ENCODE measurements at places on chromosomes 7 and 10.

DNA sequence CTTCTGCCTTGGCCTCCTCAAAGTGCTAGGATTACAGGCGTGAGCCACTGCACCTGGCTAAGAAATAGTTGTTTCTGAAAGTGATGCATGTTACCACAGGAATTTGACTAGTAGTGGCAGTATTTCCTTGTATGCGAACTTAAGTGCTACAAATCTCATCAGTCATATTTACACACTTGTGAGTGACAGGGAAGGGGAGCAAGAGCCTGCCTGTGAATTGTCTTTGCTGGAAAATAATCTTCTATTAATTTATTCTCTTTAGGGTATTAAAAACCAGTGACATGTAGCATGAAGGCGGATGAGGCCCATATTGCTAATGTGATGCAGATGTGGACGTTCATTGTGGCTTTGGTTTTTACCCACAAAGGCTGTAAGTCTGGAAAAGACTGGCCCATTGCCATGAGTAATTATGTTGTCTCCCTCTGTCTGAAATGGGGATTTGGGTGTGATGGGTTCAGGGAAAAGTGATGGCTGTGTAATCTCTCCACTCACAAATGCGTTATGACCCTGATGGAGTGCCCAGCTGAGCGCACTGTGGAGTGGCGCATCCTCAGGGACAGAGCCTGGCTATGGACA, 97.6 kb downstream of the CCNY start:
- DNase-seq = no peak

DNA sequence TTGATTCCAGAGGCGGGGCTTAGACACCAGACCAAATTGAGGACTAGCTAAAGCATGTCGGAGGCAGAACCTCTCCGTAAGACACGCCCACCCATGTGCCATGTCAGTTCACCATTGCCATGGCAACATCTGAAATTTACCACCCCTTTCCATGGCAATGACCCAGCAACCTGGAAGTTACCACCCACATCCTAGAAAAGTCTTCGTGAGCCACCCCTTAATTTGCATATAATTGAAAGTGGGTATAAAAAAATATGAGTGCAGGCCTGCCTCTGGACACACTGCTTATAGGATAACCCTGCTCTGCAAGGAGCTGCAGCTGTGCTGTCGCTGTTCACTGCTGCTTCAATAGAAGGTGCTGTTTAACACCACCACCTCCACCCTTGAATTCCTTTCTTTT, 28.0 kb downstream of the TMEM270 start:
- DNase-seq = no peak

- DNase-seq = no peak
Measured at GRCh38 chr7:115267503-115267902, 345.6 kb downstream of the MDFIC start.

DNA sequence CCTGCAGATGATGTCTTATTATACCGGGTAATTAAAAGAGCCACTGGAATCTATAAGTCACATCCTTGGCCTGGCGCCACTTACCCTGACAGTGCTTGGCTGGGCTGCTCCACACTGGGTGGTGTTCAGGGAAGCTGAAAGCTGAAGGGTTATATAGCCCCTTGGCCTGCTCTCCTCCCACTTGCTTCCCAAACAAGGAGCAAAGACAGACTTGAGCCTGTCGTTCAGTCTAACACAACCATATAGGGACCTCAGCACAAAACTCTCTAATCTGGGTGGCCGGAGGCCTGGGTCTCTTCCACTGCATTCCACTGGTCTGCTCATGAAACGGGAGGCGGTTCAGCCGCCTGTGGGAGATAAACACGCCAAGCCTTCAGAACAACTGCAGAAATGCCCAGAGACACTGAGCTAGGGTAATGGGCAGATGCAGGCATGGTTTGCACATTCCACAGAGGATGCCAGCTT, at the start of gene ACTA2:
TSS of gene ACTA2 (minus strand) at position 127 of the 465 bp plus-strand sequence. CDS start 3,843 bp downstream, outside the sequence.
- no peak for DNase-seq

- no peak for DNase-seq
Measured at GRCh38 chr7:139588632-139589031, 65.1 kb downstream of the CLEC2L start.

DNA sequence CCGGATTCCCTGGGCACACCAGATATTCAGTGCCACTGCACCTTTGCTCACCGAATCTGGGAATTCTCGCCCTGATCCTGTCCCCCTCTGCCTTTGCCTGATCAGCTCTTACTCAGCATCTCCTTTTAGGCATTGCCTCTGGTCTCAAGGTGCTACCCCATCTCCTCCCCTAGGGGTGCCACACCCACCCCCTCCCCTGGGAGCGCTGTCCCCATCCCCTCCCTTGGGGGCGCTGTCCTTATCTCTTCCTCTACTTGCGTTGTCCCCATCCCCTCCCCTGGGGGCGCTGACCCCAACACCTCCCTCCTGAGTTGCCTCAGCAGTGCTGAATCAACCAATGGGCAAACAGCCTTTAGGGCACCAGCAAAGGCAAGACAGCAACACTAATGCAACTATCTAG, 686.9 kb upstream of the FOXK1 start:
- DNase-seq = no peak

GRCh38 chr10:42953684-42954674, 122.9 kb upstream of the RET start:
- no peak for DNase-seq

DNA sequence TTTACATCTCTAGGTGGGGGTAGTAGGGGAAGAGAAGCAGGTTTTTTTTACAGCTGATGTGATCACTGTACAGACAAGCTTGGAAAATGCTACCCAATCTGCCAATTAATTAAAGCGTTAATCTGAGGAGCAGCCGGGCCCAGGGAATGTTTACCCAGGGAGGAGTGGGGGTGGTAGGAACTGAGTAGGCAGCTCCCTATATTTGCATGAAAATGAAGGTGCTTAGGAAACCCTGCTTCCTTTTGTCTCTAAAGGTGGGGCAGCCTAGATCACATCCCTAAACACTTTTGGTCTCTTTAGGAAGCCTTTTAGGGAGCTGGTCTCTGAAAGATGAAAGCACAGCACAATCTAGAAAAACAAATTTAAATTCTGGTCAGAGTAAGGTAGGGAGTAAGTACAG, 53.0 kb upstream of the NFKB2 start:
- DNase-seq = no peak

DNA sequence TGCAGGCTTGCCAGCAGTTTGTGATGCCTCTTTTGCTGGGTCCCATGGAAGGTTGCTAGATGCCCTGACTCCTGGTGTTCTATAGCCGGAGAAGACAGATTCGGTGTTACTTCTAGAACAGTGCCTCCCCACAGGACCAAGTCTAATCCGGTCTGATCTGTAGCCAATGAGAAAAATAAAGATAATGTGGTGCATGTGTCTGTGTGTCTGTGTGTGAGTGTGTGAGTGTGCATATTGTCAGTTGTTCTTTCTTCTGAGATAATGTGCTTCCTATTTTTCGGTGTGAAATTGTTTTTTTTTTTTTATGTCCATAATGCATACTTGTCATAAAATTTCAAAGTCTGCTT, 29.7 kb upstream of the ZNRF2 start:
- no peak for DNase-seq

GRCh38 chr10:78129211-78129610, 95.5 kb downstream of the RPS24 start:
- no peak for DNase-seq

DNA sequence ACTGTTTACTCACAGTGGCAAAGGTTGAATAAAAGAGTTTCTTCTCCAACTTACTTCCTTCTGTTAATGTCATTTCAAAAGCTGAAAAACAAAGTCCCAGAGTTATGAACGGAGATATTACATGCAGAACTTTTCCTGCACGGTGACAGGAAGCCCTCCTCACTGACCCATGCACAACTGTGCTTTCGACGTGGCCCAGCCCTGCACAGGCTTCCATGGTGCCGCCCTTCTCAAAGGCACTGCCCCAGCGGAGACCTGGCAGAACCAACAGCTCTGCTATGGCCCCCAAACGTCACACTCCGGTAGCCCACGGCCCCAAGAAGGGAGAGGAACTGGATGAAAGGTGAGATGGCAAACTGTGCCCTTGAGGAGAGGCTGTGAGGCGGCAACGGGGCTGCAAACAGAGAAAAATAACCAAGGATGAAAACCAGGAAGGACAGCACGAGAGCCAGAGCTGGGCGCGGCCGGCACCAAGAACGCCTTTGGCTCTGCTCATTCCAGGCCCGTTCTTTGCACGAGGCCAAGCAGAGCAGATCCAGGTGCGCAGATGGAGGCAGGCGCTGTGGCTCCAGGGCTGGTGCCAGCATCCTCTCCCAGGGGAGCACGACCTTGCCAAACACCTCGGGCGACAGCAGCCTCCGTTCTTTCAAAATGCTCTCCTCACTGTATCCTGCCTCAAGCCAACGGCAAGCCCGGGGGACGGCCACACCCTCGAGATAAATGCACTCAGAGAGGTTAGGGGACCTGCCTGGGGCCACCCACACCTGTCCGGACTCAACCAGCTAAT, 7.0 kb upstream of the FUOM start:
- DNase-seq = no peak

DNA sequence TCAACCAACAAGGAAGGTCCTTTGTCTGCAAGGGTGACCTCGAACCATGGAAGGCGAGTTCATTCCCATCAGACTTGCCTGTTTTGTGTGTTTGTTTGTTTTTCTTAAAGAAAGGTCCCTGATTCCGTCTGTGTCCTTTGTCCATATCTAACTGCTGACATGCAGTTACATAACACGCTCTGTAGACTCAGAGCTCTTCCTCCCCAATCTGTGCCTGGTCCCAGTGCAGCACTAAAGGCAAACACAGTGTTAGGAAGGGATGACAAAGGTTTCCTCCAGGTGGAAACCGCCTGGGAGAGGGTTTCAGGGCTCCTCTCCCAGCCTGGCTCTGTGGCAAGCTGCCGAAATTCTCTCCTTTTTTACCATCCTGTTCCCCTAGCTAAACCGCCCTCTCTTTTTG, 13.4 kb downstream of the JCAD start:
- DNase-seq = no peak

DNA sequence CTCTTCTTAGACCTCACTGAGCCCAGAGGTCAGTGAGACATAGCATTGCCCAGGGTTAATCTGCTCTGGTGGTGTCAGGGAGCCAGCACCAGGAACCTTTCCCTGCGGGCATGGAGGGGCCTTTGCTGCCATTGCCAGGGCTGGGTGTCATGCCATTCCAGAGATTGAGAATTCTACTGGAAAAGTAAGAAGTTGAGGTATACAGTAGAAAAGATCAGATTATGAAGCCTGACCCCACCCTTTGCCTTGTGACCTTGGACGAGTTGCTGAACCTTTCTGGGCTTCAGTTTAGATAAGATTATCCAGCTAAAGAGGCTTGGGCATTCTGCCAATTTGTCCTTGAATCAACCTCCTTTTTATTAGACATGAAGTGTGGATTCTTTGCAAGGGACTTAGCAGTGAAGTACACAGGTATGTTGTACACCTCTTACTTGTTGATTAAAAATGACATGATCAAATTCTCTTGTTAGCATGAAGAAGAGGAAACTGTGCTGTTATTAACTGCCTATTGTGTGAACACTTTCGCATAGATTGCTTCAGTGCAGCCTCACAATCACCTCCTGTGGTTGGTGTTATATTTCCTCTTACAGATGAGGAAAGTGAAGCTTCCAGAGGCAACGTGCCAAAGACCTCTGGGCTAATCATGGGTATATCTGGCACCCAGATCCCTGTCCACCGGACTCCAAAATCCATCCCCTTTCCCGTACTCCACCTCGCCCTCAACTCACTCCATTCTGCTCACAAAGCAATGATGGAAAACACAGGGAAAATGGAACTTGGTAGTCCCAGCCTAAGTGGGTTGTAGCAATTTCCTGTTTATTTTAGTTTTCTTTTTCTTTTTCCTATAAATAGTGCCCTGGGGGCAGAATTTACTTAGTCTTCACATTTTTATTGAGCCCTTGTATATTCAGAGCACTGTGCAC, 151.3 kb downstream of the CAMK1D start:
- DNase-seq = no peak

DNA sequence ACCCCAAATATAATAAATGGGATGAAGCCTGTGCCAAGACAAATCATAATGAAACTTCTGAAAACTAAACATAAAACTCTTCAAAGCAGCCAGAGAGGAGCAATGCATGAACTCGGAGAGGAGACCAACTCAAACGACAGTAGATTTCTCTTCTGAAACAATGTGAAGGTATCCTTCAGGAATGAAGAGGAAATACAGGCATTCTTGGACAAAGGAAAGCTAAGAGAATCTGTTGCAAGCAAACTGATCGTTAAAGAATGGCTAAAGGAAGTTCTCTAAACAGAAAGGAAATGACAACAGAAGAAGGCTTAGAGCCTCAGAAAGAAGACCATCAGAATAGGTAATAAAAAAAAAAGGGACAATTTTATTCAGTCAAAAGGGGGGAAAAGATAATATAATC, 6.6 kb downstream of the GNA12 start:
- no peak for DNase-seq

GRCh38 chr10:62154231-62154630, 114.4 kb downstream of the RTKN2 start:
- DNase-seq = no peak

DNA sequence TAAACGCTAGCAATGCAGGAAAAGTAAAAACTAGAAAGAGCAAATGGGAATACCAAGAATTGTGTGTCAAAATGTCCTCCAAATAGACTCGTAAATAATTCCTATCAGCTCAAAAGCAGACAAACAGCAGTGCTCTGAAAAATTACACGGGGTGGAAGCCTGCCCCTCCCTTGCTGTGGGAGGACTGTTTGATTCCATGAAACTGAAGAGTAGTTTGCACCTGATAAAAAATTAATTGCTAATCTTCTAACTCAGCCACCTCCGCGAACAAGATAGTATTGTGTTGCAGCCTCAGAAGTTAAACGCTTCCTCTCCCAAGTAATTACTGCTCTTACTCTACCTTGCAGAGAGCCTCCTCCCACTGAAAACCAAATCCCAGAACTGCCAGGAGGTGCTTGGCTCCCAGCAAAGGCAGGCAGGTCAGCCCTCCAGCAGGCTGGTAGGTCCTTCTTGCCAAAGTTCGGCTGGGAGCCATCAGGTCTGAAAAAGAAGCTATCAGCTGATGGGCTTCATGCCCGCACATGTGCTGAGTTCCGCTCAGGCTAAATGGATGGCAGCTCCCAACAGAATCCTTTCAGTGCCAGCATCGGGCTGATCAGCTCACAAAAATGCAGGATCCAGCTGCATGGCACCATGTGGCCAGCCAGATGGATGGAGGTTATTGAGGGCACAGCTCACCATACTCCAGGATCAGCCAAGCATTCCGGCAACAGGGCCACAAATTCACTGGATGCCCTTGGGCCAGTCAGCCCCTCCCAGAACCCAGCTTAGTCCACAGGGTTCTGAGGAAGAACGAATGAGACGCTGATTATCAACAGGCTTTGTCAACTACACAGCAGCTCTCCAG, 37.1 kb downstream of the MAD1L1 start:
- DNase-seq = no peak
